Activated T-cell treated with anti-CD3 and anti-CD28 coated beads, Interleukin-2, amount 50 U/mL, for 48 hours (primary cell): ENCODE measurements at places on chromosomes 3 and 15.

DNA sequence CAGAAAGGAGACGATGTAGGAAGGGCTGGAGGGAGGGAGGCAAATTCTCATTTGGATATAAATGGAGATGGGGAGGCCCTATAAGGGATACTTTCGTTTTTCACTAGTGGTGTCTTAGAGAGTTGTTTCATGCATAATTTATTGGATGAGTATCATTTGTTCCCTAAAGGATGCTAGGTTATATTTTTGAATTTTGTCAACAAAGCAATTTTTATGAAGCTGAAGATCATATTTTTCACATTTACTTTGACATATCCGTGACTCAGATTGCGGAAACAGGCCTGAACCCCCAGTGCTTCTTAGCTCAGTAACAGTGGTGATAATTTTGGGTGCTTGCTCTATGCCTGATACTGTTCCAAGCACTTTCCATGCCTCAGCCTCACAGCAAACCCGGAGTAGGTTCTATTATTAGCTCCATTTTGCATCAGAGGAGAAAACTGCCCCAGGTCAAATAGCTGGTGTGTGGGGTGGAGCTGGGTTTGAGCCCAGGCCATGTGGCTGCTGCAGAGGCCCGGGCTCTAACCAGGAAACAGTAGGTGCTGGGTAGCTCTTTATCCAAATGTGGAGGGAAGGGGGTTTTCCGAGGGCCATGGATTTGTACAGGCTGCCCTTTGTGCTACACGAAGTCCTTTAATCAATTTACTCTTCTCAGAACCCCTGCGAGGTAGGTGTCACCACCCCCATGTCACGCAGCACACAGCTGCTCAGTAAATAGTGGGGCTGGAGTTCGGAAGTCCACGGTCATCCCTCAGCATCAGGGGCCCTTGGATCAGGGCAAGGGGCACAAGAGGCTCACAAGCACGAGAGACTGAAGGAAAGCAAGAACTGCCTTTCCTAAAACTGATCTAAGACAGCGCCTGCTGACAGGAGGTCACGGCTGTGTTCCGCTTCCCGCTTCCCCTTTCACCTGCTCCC is 99.1 kb downstream of the SLC49A4 start:
- DNase-seq: no peak

DNA sequence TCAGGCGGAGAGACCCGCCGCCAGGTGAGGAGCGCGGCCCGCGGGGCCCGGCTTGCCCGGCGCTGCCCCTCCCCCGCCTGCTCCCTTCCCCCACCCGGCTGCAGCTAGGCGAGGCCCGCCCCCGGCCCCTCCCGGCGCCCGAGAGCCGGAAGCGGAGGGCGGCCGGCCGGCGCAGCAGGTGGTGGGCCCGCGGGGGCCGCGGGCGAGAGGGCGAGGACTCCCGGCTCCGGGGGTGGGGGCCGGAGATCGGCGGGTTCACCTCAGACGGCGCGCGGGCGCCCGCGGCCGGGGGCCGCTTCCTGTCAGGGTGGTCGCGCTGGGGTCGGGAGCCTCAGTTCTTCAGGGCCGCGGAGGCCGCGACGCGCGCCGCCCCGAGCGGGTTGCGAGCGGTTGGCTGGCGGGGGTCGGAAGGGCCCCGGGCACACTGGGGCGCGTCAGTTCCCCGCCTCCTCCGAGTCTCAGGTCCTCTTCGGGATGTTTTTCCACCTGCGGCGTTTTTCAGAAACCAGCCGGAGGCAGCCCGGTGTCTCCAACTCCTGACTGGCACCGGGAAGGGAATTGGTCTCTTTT is 395 bp downstream of the ZFAND6 start:
- DNase-seq: peak; percentile 67

DNA sequence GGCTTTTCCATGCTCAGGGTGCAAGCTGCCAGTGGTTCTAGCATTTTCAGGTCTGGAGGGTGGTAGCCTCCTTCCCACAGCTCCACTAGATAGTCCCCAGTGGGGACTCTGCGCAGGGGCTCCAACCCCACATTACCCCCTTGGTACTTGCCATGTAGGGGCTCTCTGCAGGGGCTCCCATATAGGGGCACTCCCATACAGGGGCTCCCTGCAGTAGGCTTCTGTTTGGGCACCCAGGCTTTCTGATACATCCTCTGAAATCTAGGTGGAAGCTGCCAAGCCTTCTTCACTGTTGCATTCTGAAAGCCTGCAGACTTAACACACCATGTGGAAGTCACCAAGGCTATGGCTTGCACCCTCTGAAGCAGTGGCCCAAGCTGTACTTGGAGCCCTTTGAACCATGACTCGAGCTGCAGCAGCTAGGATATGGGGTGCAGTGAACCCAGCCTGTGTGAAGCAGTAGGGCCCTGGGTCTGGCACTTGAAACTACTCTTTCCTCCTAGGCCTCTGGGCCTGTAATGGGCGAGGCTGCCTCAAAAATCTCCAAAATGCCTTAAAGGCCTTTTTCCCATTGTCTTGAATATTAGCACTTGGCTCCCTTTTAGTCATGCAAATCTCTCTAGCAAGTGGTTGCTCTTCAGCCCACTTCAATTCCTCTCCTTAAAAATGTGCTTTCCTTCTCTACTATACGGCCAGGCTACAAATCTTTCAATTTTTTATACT is 96.4 kb downstream of the TPRA1 start:
- no peak for DNase-seq

DNA sequence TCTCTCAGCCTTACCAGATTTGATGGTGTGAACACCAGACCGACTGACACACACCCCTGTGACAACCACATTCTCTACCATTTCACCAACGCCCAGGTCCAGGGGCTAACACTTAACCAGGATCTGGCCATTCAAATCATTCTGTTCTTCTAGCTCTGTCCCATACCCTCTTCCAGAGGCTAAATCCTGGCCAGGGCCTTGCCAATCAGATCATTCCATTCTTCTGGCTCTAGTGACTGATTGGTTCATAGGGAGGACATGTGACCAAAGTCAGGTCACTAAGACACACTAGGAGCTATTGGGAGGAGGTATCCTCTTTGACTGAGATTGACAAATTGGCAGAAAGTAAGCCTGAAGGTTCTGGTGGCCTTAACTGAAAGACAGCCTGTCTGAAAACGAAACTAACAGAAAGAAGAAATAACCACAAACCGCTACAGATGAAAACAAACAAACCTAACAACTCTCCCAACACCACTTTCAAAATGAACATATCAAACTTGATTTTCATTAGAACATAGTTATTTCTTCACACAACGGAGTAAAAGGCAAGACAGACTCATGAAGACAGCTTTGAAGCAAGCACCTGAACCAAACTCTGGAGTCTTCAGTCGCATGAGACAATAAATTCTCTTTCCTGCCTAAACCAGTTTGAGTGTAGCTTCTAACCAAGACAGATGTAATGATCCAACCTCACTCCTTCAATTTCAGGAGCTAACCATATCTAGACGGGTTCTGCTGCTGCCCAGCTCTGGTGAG is 68.5 kb downstream of the TRANK1 start:
- peak; percentile 32 for DNase-seq

DNA sequence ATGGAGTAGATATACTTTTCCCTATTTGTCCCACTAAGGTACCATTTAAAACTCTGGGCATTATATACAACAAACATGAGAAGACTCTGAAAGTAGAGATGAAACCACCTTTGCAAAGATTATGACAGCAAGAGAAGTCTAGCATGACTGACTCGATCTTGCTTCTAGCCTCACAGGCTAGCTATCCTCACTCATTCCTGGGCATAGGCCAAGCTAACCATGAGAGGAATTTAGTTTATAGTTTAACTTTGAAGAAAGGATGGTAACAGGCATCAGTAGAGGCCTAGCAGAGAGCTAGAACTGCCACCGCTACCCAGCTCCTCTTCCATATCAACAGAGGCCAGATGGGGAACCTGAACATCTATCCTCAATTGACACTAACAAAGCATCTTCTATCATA is 63.5 kb upstream of the FSIP1 start:
- DNase-seq: no peak

DNA sequence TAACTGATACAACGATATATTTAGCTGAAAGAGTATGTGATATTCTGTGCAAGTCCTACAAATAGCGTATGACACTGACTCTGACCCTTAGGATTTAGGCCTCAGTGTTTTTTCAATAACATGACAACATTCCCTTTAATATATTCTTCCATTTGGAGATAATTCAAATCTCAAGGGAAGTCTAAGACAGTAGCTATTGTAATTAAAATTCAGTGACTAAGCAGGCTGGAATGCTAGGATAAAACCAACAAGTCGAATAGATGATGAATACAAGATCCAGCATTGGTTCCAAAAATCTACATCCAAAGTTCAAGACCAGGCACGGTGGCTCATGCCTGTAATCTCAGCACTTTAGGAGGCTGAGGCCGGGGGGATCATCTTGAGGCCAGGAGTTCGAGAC is 56.2 kb downstream of the QTRT2 start:
- no peak for DNase-seq

DNA sequence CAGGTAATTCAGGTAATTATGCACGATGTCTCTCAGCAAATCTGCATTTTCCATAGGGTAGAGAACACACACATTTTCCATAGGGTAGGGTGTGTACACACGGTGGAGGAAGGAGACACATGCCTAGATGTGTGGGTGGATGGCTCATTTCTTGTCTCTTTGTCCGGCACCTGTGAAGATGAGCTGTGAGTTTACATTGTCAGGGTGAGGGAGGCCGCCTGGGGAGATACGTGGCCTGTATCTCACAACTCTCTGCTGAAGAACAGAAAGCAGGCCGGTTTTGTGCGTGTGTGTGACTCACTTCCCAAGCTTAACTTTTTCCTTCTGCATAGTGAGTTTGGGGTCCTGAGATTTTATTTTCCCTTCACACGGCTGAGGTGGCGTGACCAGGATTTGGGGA is 60.3 kb downstream of the SLC6A6 start:
- peak; percentile 44 for DNase-seq

- no peak for DNase-seq
These were observed 66.9 kb downstream of the KLF15 start for GRCh38 chr3:126290325-126290724.

DNA sequence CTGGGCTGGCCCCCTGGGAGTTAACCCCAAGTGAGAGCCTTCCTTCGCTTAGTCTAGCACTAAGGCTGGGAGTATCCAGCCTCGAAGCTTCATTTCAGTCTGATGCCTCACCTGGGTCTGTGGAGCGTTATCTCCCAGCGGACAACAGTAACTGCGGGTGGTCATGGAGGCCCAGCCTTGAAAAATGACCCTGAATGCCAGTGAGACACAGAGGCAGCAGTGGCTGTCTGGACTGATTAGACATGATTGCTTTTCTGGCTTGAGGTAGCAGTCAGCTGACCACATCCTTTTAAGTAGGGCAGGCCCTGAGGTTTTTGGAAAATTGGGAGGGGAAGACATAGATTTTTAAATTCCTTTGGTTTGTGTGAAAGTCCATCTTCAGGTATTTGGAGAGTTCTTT is 28.2 kb upstream of the TRIM59 start:
- no peak for DNase-seq

- no peak for DNase-seq
These were observed 58.7 kb downstream of the FGD5 start for GRCh38 chr3:14877469-14877868.

- no peak for DNase-seq
These were observed 3.4 kb upstream of the KNL1 start for GRCh38 chr15:40590667-40591050.

DNA sequence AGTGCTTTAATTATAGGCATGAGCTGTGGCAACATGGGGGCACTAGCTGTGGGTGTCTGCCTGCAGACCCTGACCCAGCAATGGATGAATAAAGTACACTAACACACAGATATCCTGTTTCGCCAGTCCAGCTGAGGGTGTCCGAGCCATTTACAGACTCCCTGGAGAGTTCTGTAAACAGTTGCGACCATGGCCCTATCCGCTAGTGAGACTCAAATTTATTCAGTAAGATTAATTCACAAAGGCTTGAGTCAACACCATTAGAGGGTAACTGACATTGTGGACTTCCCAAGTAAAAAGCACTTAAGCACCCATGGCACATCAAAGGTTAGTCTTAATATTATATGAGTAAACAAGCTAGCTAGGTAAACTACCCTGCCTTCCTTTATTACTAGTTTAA is 161.6 kb downstream of the TBL1XR1 start:
- no peak for DNase-seq

GRCh38 chr3:53544357-53544756 is 49.9 kb downstream of the CACNA1D start:
- DNase-seq: no peak

DNA sequence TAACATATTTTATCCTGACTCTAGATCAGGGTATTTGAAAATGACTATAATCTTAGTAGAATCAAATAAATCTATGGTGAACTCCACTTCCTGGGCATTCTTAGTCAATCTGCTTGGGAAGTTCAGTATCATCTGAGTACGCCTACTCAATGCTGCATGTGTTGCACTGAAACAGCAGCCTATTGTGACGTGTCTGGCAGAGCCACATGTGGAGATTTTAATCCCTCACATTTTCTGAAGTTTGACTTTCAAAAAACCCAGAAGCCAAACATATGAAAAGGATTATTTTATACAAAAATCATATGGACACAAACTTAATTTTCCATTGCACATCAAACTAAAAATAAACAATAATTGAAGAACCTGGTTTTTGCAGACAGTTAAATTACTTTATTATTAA is 798.3 kb downstream of the ROBO1 start:
- no peak for DNase-seq

GRCh38 chr15:99545605-99546004 is 20.2 kb upstream of the MEF2A start:
- DNase-seq: no peak

GRCh38 chr3:9347887-9348286 is 15.0 kb upstream of the THUMPD3 start:
- no peak for DNase-seq

DNA sequence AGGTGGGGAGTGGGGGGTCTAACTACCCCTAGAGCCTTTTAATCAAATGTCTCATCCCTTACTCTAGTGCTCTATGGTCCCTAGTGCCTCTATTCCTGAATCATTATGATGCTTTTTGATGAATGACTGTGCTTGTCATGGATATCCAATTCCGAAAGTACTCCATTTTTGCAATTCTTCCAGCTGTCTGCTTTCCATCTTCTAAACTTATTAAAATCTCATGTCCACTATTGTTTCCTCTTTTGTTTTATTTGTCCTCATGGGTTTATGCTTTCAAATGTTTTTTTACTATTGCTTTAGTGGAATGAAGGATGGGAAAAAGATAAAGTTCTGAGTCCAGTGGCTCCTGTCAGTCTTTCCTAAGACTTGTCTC is 77.2 kb upstream of the KCNMB2 start:
- no peak for DNase-seq

- DNase-seq: no peak
These were observed 11.7 kb downstream of the SLC25A36 start for GRCh38 chr3:140953028-140953960.

GRCh38 chr3:107911337-107912000 is 179.4 kb downstream of the CD47 start:
- no peak for DNase-seq

DNA sequence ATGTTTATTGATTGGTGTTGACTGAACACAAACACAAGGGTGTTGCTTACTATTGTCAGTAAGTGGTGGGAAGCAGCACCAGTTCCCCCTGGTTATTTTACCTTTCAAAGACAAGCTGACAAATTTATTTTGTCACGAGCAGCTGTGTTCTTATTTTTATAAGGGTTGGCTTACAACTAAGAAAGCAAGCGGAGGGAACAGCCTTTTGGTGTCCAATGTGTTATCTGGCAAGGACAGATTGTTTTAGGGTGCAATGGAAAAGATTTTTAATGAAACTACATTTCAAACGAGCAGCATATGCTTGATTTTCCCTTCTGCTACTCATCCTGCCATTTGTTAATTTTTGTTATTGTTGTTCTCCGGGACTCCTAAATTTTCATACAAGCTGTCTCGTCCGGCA is 920.6 kb upstream of the CFAP20DC start:
- DNase-seq: no peak
